ENCODE measurements at places on chromosomes 16 and 17.

GRCh38 chr16:85483424-85483823, 129.7 kb upstream of the GSE1 start:
- no peak for DNase-seq

DNA sequence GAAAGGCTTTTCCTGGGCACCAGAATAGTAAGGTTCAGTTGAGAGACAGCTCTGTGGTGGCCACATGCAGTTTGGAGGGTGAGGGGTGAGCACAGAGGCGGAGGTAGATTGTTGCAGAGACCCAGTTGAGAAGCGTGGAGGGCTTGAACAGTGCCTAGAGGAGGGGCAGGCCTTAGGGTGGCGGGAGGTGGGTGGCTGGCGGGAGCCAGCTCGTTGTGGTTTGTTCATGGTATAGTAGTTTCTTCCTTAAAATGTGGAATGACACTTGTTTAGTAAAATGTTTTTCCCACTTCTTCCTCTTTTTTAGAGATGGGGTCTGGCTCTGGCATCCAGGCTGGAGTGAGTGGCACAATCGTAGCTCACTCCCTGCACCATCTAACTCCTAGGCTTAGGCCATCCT, 14.2 kb downstream of the USP10 start:
- no peak for DNase-seq

DNA sequence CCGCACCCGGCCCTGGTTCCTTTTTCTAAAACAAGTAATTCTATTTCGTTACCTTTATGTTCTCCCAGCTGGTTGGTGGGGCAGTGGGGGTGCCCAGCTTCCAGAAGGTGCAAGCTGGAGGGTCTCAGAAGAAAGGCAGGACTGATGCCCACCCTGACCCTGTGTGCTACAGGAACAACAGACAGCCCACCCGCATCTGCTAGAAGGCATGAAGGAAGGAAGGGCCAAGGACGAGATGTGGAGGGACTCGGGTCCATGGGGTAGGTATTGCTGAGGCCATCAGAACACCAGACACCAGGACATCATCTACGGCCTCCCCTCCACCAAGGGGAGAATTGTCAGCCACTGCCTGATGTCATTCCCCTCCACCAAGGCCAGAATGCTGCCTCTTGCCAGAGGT, 6.4 kb upstream of the CYTH1 start:
- DNase-seq: no peak

GRCh38 chr17:65166787-65167186, 29.6 kb downstream of the RGS9 start:
- no peak for DNase-seq
